Kidney tubule cell (primary cell): ENCODE measurements at places on chromosomes 2 and 18.
A peak's percentile ranks its signal among the peaks of the same experiment; 100 is the strongest.

DNA sequence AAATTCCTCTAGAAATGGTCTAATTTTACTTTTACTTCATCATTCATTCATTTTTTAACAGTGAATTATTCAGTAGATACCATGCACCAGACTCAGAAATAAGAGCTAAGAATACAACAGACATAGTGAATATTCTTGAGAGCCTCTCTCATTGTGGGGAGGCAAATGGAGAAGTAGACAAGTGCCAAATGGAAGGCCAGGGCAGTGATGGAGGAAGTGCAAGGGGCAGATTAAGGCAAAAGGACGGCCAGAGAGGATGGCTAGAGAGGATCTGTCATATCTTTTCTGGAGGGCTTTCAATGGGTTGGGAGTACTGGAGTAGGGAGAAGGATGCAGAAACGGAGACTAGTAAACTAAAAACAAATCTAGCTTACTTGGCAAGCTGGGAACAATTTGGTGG is 19.0 kb upstream of the RMDN2 start:
- DNase-seq: no peak

DNA sequence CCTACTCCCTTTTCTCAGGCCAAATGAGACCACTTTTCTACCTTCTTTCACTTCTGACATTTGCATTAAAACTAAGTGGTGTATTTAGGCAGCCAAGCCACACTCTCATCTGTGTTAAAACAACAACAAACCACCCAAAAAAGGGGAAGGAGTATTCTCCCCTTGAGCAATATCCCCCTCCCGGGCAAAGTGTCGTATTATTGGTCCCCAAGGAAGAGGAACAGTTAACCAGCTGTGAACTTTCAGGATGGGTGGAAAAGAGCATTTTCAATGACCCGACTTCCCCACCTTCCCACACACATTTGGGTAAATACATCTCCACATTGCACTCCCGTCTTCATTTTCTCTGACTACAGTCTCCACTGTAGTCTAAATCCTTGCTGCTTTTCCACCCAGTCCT is 44.3 kb downstream of the FEZ2 start:
- no peak for DNase-seq

DNA sequence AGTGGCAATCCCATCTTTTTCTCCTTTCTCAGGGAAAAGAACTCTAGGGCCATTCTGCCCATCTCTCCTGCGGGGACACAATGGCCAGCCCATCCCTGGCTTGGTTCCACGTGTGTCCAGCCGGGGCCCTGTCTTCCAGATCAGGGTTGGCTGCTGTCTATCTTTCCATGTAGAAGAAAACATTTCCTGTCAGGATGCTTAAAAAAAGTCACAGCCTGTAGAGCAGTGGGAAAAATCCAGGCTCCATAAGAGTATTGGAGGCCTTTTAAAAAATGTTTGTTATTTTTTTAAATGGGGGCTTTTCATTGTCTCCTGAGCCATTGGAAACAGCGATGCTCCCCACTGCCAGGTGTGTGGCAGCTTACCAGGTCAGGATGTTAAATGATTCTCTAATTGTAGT is 105.6 kb downstream of the TGFA start:
- no peak for DNase-seq

DNA sequence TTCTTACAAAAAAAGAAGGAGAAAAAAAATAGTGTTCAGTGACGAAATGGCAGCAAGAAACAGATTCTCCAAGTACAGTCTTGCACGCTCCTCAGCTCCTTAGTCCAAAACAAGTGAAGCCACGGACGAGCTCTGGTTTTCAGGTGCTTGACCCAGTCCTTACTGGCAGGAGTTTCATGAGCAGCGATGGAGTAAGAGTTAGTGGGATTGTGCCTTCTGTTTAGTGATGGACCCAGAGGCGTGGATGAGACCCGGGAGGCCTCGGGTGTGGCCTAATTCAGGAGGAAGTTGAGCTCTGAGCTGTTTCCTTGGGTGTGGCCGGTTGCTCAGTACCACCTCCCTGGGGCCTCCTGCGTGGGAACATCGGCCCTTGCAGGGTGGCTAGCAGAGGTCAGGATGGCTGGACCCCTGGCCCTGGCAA is 52.0 kb downstream of the KIF5C start:
- DNase-seq: no peak

GRCh38 chr2:56515399-56515798 is 331.6 kb downstream of the CCDC85A start:
- DNase-seq: no peak

DNA sequence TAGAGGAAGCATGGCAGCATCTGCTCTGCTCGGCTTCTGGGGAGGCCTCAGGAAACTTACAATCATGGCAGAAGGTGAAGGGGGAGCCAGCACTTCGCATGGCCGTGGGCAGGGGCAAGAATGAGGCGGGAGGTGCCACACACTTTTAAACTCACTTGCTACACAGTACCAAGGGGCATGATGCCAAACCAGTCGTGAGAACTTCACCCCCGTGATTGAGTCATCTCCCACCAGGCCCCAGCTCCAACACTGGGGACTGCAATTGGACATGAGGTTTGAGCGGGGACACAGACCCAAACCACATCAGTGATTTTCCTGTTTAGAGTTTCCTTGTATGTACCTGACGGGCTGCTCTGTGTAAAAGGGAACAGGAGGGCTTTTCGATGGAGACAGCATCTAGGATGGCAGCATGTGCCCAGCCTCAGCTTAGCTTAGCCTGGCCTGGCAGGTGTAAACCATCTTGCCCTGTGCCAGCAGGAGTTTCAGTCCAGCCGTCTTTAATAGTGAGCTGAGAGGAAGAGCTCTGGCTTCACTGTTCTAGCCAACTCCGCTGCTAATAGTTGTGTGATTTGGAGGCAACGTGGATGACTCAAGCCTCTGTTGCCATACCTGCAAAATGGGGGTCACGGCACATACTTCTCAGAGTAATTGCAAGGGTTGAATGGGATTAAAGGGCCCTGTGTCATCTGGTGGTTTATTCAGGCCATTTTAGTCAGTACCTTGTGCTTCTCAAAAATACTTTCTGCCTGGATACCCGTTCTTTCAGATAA is 101.8 kb downstream of the ASAP2 start:
- peak; percentile 52 for DNase-seq

DNA sequence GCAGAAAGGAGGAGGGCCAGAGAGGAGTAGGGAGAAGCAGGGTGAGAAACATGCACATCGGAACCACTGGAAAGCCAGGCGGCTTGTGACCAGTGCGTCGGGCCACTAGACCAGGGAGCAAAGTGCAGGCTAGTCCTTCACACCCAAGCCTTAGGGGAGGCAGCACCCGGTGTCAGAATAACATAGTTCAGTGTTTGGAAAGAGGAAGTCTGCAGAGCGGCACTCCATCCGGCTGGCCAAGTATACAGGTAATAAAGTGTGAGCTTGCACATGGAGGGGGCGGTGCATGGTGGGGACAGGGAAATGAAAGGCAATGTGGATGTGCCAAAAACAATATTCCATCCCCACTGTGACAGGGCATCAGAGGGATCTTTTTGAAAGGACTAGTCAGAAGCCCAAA is 69.7 kb downstream of the ZNF521 start:
- DNase-seq: no peak

- no peak for DNase-seq
Observed at GRCh38 chr2:3126171-3126910, 251.3 kb downstream of the EIPR1 start.

DNA sequence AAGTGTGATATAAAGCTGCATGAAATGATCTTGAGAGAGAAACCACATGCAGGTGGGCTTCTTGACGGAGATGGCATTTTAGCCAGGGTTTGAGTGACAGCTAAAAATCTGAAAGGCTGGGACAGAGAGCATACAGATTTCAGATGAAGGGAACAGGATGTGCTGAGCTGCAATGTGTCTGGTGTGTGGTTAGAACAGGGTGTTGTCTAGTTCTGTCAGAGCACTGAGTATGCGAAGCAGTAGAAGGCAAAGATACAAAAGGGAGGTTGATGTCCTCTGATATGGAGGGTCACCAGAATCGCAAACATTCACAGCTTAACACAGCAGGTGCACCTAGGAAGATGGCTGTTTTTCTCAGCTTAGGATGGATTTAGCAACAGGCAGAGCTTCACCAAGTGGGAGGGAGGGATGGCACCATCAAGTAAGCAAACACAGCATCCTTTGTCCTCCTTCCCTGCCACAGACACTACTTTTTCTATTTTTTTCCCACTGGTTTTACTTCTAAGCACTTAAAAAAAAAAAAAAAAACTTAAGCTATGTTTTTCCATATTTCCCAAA is 182.5 kb downstream of the TMX3 start:
- DNase-seq: no peak

DNA sequence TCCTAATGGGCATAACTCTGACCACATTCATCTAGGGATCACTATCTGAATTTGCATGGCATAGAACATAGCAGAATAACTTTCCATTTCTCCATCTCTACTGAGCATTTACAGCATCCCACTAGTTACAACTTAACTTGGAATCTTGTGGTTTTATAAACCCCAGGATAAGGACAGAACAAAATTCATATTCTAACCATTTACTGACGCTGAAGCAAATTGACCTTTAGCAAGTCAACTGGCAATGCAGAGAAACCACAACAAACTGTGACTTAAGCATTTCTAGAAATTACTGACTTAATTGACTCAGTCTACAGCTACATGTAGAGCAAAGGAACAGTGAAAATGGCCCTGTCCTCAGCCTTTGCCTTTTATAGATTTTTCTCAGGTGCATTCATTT is 61.2 kb downstream of the DCC start:
- peak; percentile 45 for DNase-seq

DNA sequence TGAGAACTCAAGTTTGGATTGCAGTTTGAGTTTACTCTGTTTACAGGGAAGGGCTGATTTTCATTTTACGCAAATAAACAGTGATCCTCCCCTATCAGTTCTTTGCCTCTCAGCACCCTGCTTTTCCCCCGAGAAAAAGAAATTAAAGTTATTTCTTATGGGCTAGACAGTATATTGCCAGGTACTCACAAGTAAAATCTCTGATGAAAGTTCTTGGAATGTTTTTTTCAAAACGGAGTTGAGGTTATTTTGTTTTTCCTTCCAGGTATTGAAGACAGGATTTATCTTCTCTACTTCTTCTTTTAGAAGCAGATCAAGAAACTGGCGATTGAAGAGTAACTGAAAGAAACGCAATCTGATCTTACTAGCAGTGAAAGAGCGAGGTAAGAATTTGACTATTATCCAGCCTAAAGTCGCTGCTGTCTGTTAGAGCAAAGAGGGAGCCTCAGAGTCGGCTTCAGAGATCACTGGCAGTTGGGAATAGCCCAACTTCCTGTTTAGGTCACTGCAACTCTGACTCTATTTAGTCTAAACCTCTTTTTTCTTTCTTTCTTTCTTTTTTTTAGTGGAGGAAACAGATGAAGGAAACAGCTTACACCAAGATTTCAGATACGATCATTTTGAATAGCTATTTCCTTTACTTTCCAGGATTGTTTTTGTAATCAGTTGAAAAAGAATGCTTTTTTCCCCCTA is at the start of gene TFPI:
TFPI (minus strand) TSS at position 425 of the 693 bp plus-strand sequence. CDS start 50,667 bp downstream, outside the sequence.
- DNase-seq: peak; percentile 65

DNA sequence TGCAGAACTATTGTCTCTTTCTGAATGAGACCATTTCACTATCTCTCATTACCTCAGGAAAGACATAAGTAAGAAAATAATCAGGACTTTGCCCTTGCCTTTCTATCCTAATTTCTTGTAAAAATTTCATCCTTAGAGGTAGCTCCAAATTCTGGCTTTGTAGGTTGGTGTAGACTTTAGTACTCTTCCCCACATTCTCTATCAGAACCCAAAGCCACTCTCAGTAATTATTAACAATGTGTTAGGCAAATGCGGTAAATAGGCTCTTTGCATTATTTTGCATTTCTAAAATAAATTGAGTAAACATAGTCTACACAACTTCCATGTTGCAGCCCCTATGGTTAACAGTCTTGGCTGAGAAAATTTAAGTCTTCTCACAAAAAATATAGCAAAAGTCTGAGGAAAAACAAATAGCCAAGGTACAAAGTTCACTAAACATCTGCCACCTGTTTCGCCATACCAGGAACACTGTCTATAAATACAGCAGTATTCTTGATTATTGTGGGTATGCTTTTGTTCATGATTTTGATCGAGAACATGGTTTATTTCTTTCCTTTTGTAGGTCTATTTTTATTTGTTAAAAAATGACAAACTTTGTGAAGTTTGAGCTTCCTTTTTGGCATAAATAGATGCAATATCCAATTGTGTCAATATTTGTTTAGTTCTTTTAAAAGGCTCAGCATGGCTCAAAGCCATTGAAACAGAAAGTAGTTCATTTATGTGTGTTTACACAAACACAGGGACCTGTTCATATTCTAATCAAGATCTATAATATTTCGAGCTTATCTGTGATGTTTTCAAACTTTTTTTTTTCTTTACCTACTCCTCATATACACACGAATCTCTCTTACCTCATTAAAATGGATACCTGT is 1061.5 kb downstream of the CNTNAP5 start:
- no peak for DNase-seq

GRCh38 chr18:36830158-36830495 is 1.2 kb downstream of the KIAA1328 start:
- no peak for DNase-seq
